ENCODE measurements at places on chromosomes 4 and X.

DNA sequence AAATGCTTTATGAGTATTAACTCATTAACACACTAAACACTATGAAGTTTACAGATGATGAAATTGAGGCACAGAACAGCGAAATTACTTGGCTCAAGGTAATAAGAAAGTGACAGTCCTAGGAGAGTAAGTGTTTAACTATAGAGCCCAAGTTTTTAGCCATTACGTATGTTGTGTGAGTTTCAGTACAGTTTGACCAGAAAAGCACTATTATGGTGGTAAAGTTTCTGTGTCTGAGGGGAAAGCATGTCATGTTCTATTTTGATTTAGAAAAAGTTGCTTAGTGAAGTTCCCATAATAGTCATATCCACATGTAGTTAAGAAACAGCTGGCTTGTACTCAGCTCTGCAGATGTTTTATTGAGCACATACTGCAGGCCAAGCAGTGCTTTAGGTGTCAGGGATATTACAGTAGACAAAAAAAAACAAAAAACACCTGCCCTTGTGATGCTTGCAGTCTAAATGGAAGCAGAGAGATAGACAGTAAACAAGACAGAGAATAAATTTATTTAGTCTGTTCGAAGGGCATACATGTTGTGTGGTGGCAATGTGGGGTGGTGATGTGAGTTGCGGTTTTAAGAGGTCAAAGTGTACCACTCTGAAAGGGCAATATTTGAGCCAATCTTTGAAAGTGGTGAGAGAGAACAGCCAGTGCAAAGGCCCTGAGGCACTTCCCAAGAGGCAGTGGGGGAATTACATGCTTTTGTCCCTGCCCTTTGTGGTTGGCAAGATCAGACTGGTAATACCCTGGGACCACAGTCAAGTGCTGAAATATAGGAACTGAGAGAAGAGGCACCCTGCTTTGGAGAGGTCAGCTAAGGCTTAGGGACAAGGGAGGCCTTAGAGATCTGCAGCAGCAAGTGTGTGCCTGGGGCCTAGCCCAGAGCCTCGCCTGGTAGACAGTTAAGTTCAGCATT lies 6.2 kb downstream of the TMEM131L start:
- no peak for DNase-seq

DNA sequence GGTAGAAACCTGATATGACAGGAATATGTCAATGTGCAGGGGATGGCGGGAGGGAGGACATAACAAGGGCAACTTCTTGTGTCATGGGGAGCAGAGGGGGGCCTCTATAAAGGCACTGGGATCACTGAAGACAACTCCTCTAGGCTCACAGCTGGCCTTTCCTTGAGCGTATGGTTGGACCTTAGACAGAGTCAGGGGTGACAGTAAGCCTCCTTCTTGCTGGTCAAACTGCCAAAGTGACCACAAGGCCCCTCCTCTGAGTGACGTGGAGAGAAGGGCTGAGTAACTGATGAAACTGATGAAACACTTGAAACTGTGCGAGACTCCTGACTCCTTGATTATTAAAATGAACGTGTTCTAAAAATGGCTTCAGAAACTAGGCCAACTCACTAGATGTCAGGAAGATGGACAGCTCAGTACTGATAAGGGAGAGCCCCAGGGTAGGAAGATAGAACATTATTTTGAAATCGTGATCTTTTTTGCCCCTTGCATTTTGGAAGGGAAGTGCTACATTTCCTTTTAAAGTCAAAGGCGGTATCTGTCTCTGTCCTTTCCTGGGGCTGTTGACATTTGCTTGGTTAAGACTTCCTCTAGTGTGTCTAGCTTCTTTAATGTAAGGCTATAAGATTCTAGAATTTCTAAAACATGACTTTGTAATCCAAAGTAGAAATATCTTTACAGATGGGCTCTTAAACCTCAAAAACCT lies 1.6 kb downstream of the RAB33A start:
- DNase-seq, result no peak

DNA sequence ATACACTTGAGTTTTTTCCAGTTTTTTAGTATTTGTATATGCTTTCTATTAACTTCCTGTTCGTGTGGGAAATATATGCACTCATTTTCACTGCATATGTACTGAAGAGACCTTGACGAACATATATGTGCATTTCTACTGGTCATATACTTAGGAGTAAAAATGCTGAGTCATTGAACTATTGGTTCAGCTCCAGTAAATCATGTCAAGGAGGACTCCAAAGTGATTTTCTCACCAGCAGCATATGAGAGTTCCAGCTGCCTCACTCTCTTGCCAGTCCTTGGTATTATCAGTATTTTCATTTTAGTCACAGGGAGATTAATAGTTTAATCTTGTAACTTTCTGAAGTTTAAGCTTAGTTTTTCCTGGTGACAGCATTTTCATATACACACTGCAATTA lies 2750.2 kb downstream of the ARAP2 start:
- no peak for DNase-seq

GRCh38 chr4:159117564-159117963 lies 14.7 kb downstream of the RAPGEF2 start:
- no peak for DNase-seq

DNA sequence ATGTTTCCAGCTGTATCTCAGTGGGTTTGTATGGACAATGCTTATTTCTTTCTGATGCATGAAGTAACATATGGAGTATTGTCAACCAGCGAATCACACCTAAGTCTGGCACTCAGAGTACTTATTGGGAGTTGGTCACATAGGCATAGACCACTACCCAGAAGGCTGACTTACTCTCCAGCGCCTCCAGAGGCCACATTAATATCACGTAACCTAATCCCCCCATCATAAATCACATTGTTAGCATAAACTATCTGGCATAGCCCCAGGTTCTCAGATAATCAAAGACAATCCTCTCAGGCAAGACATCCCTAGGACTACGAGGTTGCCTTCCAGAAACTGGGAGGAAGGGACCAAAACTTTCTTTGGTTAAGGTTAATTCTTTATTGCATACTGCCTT lies 560.5 kb upstream of the PABPC4L start:
- DNase-seq, result peak; percentile 4

DNA sequence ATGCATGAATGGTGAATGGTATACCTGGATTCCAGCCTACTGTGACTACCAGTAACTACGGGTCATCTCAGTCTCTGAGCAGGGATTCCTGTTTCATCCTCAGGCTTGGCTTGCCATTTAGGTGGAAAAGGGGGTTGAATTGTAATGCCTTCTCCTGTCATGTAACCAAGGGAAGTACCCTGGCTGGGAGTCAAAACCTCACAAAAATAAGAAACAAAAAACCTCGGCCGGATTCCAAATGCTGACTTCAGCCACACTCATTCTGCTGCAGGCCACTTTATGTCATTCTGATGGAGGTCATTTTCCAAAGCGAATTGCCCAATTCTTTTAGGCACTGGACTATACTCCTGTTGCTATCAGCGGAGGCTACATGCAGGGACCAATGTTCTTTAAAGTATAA lies 324.7 kb downstream of the LDB2 start:
- DNase-seq, result no peak

DNA sequence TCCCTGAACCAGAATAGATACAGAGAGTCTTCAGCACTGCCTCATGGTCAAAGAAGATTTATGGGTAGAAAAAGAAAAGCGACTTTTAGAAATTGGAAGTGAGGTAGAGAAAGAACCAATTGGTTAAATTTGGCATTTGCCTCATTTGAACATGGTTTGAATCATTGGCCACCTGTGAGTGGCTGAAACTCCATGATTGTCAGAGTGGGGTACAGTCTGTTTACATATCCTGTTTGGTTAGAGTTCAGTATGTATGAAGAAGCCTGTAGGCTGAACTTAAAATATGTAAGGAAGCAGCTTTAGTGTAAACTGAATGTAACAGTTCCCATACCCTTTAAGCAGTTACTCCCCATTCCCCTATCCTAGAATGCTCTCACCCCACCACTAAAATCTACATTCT lies 76.0 kb upstream of the CTSO start:
- no peak for DNase-seq

DNA sequence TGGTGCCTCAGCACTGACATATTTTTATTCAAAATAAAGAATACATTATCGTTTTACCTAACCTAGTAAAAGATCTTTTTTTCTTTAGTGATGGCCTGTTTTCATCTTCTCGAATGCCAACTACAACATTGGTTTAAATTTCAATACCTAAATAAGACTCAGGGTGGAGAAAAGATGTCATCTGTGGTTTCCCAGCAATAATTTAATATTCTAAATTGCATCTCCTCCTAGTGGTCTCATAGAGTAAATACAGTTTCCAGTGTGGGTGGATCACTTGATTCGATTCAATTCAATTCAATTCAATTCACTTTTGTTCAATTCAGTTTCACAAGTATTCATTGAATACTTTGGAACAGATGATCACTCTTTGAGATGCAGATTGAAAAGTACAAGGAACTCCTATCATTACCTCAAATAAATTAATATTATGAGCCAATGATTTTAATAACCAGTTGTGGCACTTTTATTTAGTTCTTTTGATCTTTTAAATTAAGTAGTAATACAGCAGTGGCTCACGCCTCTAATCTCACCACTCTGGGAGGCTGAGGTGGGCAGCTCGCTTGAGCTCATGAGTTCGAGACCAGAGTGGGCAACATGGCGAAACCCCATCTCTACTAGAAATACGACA lies 427.2 kb downstream of the FAT4 start:
- peak; percentile 15 for DNase-seq

DNA sequence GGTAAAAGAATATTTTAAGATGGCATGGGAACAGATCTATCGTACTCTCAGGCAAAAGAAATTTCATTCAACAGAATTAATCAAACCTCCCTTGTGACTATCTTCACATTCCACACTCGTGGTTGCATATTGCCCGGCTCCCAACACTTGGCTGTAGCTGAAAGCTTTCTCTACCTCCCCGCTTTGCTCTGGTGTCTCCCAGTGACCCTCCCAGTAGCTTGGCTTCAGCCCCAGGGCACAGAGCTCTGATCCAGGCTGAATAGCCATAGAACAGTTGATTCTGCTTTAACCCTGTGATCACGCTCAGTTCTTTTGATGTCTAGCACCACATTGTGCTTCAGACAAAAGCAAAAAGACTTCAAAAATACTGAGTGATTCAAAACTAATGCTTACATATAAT lies 24.6 kb downstream of the SLC7A11 start:
- DNase-seq, result no peak

DNA sequence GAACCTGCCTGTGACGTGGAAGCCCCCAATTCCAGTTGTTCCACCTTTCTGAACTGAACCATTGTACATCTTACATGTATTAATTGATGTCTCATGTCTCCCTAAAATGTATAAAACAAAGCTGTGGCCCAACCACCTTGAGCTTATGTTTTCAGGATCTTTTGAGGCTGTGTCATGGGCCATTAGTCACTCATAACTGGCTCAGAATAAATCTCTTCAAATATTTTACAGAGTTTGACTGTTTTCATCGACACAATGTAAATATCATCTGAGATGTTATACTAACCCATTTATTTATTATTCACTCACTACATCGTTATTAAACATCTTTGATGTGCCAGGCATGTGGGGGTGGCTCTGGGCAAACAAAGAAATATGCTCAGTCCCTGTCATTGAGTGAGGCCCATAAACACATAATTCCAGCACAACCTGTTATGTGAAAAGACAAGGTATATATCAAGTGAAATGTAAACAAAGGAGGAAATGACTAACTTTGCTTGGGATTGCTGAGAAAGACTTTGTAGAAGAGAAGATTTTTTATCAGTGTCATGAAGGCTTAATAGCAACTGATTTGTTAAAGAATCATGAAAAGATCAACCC lies 34.5 kb upstream of the PPM1K start:
- DNase-seq, result no peak

- no peak for DNase-seq
These were observed 187.2 kb downstream of the KIT start for GRCh38 chr4:54844911-54845310.

DNA sequence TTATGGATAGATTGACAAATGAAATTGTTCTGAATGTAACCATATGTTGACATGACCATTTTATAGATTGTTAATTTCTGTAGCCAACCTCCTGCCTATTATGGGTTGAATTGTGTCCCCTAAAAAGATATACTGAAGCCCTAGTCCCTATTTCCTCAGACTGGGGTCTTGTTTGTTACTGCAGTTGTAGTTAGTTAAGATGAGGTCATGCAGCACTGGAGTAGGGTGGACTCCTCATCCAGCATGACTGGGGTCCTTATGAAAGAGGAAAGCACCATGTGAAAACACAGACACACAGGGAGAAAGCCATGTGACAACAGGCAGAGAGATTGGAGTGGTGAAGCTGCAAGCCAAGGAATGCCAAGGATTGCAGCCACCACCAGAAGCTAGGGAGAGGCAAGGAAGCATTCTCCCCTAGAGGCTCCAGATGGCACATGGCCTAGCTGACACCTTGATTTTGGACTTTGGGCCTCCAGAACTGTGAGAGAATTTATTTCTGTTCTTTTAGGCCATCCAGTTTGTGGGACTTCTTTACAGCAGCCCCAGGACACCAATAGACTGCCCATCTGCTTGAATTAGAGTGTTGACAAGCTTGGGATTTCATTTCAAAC lies 14.0 kb downstream of the MTM1 start:
- DNase-seq, result no peak

- DNase-seq, result no peak
These were observed 297.2 kb downstream of the HS3ST1 start for GRCh38 chr4:11131491-11131890.

DNA sequence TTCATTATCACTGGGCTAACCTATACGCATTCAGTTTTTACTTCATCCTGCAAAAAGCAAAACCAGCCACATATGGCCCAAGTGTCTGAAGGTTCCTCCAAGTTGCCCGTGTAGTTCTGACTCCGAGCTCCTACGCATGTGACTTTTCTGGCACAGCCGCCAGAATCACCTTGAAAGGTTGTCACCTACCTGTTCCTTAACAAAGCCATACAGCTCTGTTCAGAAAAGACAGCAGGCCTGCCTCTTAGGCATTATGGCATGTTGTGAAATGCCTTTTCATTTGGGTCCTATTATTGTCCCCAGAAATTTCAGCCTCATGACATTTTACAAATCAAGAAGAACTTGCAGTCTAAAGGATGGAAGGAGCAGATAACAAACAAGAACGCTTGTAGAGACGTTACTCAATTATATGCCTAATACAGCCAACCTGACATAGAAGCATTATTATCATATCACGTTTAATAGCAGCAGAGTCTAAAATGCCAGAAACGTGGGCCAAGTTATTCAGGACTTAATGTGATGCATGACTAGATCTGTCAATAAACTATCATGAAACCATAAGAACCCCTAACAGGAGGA lies 118.5 kb downstream of the RBM47 start:
- no peak for DNase-seq

DNA sequence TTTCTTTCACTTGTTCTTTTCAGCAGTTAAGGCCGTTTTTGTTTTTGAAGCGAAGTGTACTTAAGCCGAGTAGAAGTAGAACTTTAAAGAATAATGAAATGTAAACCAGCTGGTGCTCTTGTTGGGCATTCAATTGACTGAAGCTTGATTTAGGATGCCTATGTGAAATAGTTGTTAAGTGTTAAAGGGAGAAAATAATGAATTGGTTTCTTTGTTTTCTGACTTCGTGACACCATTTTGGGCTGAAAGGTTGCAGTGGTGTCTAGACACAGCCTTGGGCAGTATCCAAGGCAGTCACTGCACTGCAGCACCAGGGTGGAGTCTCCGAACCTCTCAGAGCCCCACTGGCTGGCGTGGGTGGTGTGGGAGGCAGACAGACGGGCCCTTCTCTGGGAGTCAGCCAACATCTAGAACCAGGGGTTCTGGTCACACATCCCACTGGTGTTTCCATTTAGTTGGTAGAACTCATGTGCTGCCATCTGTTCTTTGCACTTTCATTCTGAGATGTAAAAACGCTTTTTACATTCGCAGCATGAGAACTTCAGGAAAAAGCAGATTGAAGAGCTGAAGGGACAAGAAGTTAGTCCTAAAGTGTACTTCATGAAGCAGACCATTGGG lies 3.5 kb downstream of the UCHL1 start:
- no peak for DNase-seq

GRCh38 chr4:85154591-85154990 lies 188.1 kb upstream of the WDFY3 start:
- no peak for DNase-seq

- no peak for DNase-seq
These were observed 1.8 kb upstream of the KLHL4 start for GRCh38 chrX:87515836-87516235.

All from NCI-H1694 treated with DMSO at 0.1 percent for 48 hours (cell line).